COLO829 (cell line): ENCODE measurements at places on chromosomes 3 and 15.
A peak's percentile ranks its signal among the peaks of the same experiment; 100 is the strongest.

DNA sequence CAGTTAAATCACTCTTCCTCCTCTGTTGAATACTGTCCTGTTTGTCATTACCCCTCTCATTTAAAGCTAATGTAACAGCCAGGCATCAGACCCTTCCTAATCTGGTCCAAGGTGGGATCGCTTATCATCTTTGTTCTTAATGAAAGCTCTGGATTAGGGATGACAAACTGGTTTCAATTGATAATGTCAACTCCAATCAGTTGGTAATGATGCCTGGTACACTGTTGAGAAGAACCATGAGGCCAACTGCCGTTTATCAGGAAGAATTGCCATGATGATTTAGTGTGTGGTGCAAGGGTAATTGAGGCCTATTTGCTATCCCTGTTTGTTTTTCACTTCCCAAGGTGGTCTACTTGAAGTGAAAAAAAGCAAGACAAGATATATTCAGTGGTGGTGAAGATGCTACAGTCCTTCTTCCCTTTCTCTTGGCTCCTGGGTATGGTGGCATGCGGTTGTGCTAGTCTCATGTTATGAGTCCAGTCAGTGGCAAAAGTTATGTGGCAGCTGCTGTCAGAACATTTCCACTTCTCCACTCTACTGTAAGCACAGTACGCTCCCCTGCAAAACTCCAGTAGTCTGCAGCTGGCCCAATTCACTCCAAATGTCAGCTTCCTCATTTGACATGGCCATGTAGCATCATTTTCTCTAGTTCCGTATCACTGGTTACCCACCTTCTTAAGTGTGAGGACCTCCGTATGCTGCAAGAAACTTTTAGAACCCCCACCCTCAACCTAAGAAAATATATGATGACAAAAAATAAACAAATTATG is 72.5 kb downstream of the MORC1 start:
- no peak for DNase-seq

- DNase-seq, result no peak
These were observed 8.0 kb downstream of the SLC6A1 start for GRCh38 chr3:11000528-11000927.

- DNase-seq, result no peak
These were observed 222.5 kb downstream of the ROBO2 start for GRCh38 chr3:77262361-77262760.

- no peak for DNase-seq
These were observed 801.5 kb upstream of the EPHA6 start for GRCh38 chr3:96012939-96013338.

GRCh38 chr15:98025237-98025636 is 64.7 kb downstream of the ARRDC4 start:
- no peak for DNase-seq

GRCh38 chr3:143536817-143537535 is 311.3 kb downstream of the SLC9A9 start:
- no peak for DNase-seq

DNA sequence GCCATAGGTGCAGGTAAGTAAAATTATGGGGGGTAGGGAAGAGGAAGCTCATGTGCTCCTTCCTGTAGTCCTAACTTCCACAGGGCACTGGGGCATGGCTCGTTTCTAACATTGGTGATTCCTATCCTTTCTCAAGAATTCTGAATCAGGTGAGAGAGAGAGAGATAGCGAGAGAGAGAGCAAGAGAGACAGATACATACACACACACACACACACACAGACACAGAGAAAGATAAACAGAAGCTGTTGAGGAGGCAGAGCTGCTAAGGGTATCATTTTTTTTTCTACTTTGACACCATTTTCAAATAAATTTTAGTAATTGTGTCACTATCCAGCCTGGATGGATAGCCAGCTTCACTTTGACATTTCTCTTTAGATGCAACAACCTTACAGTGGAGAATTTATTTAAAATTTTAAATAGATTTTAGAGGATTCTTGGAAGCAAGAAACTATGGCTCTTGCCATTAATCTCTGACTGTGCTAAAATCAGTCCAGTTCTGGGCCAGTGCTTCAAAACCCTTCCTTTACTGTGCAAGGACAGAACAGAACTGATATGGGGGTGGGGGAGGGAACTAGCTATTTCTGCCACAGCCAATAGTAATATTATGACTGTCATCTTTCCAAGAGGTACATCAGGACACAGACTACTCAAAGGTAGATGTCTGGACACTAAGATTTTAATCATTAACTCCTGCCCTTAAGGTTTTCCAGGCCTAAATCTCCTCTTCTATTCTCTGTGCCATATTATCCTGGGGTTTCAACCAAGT is 14.6 kb upstream of the RAMAC start:
- DNase-seq, result no peak

GRCh38 chr15:80246425-80246894 is 5.6 kb downstream of the CTXND1 start:
- DNase-seq, result peak; percentile 84

- DNase-seq, result no peak
These were observed 2.7 kb upstream of the STARD5 start for GRCh38 chr15:81326466-81327212.

- DNase-seq, result peak; percentile 67
These were observed 21.0 kb downstream of the C2CD4A start for GRCh38 chr15:62087671-62088352.

DNA sequence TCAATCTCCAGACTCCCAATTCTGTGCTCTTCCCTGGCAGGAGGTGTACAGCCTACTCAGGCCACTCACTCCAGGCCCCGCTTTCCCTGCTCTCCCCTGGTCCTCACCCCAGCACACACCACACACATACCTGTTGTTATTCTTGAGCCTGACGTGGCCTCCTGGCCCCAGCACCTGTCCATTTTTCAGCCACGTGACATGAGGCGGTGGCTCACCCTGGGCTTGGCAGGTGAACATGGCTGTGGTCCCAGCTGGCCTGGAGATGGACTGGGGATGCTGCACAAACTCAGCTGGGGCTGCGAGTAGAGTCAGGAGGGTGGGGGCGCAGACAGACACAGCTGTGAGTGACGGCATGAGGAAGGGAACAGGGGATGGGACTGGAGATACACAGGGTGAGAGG is 27.3 kb downstream of the RNU5B-1 start:
- no peak for DNase-seq

DNA sequence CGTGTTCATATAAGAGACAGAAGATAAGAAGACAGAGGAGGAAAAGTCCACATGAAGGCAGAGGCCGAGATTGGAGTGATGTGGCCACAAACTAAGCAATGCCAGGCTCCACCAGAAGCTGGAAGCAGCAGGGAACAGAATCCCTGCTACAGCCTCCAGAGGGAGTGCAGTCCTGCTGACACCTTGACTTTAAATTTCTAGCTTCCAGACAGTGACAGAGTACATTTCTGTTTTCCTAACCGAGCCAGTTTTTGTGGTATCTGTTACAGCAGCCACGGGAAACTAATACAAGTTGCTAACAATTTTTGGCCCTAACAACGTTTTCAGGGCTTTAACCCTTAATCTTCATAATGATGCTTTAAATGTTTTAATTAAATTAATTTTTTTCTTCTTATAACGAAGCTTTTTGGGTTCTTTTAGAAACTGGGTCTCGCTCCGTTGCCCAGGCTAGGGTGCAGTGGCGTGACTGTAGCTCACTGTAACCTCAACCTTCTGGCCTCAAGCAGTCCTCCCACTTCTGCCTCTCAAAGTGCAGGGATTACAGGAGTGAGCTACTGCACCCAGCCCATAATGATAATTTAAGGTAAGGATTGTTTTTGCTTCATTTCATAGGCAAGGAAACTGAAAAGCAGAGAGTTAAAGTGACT is 202.3 kb upstream of the PROK2 start:
- no peak for DNase-seq

DNA sequence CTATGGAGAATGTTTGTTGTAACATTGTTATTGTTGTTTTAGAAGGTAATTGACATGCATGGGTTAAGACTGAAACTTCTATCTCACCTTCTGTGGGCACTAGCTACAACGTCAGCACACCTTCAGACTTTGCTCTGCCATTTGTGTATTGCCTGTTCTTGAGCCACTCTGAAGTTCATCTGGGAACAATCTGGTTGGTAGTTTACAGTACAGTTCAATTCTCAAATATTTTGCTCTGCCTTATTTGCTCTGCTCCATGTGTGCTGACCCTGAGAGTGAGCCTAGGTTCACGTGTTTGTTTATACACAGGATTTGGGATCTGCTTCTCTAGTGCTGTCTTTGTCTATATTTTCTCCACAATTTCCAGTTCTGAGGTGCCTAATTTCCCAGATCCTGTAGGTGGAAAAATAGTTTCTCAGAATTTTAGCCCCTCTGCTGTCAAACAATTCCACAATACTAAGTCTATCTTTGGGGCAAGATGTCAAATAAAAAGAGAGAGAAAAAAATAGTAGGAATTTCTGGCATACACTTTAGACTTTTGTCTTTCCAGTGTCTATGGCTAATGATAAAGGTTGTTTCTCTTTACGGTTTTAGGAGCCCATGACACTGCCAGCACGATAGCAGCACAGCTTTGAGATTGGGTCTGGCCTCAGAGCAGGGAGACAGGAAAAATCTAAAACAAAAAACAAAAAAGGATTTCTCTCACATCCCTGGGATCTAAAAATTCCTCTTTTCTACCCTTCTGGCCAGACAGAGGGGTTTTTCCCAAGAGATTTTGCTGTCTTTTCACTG is 721.4 kb downstream of the VGLL3 start:
- no peak for DNase-seq

GRCh38 chr3:29332195-29332637 is 51.3 kb downstream of the RBMS3 start:
- DNase-seq, result no peak

GRCh38 chr3:171126478-171127209 is 100.1 kb upstream of the SLC2A2 start:
- DNase-seq, result no peak

- no peak for DNase-seq
These were observed 246.4 kb downstream of the RBMS3 start for GRCh38 chr3:29527246-29527645.

- DNase-seq, result no peak
These were observed 7.3 kb downstream of the TP63 start for GRCh38 chr3:189638276-189639031.

GRCh38 chr15:95377258-95377852 is 953.1 kb upstream of the NR2F2 start:
- no peak for DNase-seq

DNA sequence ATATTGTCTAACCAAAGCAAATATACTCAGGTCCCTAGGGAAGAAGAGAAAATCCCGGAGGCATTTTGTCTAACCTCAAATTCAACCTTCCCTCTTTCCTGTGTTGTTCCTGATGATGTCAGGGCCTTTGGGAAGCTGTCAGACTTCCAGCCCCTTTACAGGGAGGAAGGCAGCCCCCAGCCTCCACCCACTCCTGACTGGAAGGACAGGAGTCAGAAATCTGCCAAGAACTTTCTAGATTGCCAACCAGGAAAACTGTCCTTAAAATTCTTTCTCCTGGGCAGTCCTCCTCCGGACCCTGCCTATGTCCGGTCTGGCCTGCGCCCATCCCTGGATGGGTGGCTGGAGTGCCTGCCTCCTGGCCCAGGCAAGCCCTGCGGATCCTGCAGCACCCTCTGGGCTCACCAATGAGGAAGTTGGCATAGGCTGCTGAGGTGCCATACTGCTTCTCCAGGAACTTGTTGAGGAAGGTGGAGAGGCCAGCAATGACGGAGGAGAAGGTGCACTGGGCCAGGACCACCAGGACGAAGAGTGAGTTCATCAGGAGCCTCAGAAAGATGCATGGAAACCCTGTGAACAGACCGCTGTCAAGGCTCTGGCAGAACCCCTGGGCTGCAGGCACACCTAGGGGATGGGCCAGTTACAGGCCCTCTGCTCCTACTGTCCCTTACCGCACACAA is 52.6 kb upstream of the RAB6B start:
- DNase-seq, result no peak

DNA sequence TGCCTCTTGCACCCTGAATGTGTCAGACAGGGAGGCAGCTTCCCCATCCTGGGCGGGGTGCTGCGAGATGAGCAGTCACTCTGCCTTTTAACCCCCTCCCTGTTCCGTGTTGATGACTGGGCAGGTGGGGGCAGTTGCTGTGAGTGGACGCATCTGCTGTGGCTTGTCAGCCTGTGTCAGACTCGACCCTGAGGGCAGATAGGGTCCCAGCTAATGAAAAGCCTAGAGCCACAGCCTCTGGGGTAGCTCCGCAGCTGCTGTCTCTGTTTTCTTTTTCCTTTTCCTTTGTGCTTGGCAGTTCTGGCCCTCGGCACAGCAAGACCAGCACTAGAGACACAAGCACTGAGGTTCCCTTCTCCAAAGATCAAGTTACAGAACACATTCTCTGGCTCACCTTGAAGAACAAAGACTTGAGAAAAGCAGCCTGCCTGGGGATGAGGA is 43.0 kb upstream of the GLCE start:
- no peak for DNase-seq
